ENCODE measurements at places on chromosomes 2 and 18. TPM values are rescaled to one million over a fixed set of nuclear protein-coding genes. Genes with fewer than 3 reads are reported as not detected.
A peak's percentile ranks its signal among the peaks of the same experiment; 100 is the strongest.

GAREM2 gene
- 0.88 TPM for total RNA-seq

GRCh38 chr2:194116861-194117260, 1540.2 kb upstream of the SLC39A10 start:
- DNase-seq = no peak

- DNase-seq = peak; percentile 65
These were observed 284.1 kb downstream of the PHLPP1 start for GRCh38 chr18:62999392-62999791.

RESP18 gene
- not detected for total RNA-seq

DNA sequence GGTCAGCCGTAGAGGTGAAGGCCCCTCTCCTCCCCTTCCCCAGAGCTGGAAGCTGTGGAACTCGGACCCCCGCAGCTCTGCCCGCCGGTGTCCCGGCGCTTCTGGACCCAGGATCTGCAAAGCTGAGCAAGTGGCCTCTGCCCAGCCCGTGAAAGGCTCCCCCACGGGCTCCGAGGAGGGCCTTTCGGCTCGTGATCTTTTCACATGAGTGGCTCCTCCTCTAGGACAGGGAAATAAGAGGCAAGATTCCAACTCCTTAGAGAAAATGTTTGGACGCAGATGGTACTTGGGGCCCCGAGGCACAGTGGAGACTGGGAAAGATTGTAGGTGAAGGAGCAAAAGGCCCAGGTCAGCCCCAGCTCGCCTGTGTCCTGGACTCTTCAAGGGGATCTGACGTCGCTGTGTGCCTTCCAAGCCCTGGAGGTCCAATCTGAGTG, 48.2 kb upstream of the SP3 start:
- DNase-seq = peak; percentile 44

DNA sequence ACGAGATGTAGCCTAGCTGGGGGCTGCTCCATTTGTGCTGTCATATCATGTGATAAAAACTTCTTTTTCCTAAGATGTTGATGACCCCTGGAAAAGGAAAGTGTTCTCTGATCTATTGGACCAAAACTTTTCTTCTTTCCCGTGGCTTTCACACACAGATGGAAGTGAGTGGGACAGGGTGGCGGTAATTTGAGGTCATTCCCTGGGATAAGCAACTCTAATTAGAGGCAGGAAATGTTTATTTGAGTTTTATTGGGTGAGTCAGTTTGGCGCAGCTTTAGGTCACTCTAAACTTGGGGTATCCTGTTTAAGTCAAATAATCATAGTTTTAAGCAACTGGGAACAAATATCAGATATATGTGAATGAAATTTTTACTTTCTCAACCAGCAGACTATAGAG, 221.0 kb upstream of the EPAS1 start:
- DNase-seq = peak; percentile 81
